ENCODE measurements at places on chromosomes 13 and 19.

GRCh38 chr19:17681505-17682125 is 6.5 kb downstream of the UNC13A start:
- DNase-seq = peak; percentile 1

DNA sequence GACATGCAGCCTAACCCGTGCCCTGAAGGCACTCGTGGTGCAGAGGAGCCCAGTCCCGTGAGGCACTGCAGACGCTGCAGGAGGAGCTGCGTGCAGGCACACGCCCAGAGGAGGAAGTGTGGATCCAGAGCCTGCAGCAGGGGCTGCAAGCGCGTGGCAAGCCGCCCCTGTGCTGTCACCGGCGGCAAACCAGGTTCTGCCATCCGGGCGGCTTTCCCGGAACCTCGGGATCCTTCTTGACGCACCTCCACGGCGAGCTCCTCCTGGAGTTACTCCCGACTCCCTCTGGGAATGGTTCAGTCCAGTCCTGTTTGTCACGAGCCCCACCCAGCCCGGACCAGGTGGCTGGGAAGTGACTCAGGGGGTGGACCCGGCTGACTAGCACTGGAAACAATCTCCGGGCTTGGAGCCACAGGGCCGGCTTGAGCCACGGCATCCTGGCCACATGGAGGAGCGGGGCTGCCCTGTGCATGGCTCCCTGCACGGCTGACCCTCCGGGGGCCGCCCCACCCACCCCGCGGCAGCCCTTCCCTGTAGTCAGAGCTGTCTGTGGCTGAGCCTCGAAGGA is 10.2 kb downstream of the DPP9 start:
- DNase-seq = no peak

DNA sequence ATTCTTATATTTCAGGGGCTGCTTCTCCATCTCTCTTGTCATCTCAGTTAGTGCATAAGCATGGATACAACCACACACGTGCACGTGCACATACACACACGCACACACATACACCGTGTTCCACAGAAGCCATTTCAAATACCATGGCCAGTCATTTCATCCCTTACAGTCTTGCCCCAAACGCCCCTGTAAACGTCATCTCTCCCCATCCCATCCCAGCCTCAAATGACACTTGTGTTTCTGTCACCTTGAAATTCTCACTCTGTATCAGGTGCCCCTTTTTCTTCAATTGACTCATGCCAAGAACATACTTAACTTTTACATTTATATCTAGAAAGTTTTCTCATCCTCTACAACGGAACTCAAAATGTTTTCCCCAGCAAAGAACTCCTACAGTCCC is 220.5 kb downstream of the IRS2 start:
- no peak for DNase-seq

- DNase-seq = no peak
Measured at GRCh38 chr13:33353210-33353609, 67.7 kb upstream of the STARD13 start.

DNA sequence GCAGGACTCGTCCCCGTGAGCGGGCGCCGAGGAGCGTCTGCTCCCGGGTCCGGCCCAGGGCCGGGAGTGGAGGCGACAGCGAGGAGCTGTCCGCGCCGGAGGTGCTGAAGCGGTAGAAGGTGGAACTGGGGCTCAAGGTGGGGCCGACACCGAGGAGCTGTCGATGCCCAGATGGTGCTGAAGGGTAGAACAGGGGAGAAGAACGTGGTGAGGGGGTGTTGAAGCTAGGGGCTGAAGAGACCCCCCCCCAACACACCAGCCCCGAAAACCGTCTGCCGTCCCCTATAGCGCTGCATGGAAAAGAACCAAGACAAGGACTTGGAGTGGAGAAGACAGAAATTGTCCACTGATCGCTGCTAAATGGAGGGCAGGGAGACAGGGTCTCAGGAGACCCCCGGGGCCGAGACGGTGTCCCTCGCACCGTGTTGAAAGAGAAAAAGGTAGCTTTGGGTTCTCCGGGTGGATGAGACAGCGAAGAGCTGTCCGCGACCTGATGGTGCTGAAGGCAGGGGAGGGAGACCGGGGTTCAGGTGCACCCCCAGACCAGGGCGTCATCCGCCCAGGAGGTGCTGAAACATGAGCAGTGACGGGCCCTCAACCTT is 7.1 kb upstream of the PDE4C start:
- peak; percentile 20 for DNase-seq

GRCh38 chr19:57905258-57905657 is 11.1 kb downstream of the ZNF417 start:
- no peak for DNase-seq

- no peak for DNase-seq
Measured at GRCh38 chr19:2235381-2236063, 607 bp downstream of the PLEKHJ1 start.

DNA sequence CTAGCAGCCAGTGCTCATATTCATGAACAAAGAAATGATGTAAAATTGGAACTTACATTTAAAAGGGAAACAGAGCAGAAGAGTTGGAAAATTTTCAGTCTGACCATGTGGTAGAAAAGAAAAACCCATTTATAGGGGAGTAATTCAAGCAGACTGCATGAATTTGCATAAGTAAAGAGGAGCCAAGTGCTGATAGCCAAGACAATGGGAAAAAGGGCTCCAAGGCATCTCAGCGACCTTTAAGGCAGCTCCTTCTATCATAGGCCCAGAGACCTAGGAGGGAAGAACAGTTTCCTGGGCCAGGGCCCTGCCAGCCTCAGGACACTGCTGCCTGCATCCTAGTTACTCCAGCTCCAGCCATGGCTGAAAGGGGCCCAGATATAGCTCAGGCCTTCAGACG is 7.5 kb downstream of the DNAJC3 start:
- no peak for DNase-seq

DNA sequence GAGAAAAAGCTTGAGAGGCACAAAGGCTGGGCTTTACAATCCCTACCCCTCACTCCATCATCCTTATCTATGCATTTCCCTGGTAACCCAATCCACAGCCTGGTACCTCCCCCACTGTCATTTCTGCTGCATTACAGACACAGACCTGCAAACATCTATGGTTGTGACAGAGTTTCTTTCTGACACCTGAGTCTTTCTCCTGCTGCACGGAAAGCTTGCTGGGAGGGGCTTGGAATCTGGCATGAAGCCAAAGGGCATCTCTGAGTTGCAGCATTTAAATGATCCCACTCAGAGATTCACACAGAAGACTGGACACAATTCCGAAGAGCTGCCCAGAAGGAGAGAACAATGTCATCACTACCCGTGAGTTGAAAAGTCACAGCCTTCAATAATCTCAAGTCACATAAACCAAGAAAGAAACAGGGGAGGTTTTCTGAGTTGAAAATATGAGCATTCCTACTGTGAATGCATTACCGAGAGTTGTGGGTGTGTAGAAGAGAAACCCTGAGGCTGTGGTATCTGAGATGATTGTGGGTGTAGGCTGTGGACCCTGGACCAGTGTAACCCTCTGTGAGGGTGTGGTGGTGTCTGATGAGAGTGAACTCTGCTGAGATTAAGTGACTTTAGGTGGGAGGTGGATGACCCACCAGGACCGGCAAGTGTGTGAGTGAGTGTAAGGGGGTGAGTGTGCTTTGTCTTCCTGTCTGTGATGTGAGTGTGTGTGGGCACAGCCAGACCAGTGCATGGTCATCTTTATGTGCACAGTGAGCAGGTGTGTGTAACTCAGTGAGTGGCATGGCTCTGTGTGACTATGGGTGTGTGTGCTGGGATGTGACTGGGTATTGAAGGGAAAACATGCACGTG is at the start of gene LGALS14:
TSS of gene LGALS14 (plus strand) at position 301 of the 864 bp plus-strand sequence. CDS start at position 349, 48 bp downstream.
- no peak for DNase-seq

GRCh38 chr13:82657471-82657870 is 1224.8 kb downstream of the SLITRK1 start:
- DNase-seq = no peak

GRCh38 chr13:53501387-53501786 is 472.8 kb downstream of the OLFM4 start:
- no peak for DNase-seq

- DNase-seq = peak; percentile 35
Measured at GRCh38 chr19:58009666-58010301, 7.2 kb upstream of the ZNF606 start.

- peak; percentile 66 for DNase-seq
Measured at GRCh38 chr19:47428177-47428894, 9.0 kb upstream of the MEIS3 start.

GRCh38 chr13:106234636-106235035 is 300.8 kb downstream of the EFNB2 start:
- DNase-seq = no peak

GRCh38 chr19:16076958-16077611 is 790 bp downstream of the TPM4 start:
- DNase-seq = no peak

DNA sequence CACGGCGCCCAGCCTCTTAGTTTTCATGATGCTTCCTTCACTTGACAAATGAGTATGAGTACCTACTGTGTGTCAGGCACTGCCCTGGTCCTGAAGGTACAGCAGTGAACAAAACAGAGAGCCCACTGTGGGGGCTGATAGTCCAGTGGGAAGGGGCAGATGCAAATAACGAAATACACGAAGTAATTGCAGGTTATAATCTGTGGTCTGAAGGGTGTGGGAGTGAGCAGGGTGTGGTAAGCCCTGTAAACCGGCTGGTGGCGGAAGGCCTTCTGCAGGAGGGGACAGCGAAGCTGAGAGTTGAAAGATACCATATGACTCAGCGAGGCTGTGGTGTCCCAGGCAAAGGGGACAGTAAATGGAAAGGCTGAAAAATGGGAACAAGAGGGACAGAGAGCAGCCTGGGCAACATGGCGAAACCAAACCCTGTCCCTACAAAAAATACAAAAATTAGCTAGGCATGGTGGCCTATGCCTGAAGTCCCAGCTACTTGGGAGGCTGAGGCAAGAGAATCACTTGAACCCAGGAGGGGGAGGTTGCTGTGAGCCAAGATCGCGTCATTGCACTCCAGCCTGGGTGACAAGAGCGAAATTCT is 60.5 kb downstream of the MAP4K1 start:
- DNase-seq = no peak

DNA sequence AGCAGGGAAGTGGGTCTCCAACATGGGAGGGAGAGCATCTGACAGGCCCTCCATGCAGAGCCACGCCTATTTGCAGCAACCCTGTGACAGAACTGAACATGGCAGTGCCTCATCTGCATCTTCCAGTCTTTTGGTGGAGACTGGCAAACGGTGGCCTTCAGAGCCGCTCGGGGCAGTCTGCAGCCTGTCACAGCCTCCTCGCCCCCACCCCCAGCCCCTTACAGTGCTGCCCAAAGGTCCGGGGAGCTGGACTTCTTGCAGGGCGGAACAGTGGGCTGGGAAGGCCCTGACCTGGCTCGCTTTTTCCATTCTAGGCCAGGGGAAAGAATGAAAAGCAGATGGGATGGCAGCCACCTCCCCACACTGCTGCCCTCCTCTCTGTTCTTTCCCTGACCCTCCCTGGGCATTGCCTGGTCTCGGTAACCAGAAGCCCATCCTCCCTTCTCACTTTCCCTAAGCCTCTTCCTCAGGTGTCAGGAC is 2.7 kb downstream of the CALM3 start:
- no peak for DNase-seq

- peak; percentile 61 for DNase-seq
Measured at GRCh38 chr19:41641879-41642485, 15.1 kb upstream of the CEACAM4 start.

DNA sequence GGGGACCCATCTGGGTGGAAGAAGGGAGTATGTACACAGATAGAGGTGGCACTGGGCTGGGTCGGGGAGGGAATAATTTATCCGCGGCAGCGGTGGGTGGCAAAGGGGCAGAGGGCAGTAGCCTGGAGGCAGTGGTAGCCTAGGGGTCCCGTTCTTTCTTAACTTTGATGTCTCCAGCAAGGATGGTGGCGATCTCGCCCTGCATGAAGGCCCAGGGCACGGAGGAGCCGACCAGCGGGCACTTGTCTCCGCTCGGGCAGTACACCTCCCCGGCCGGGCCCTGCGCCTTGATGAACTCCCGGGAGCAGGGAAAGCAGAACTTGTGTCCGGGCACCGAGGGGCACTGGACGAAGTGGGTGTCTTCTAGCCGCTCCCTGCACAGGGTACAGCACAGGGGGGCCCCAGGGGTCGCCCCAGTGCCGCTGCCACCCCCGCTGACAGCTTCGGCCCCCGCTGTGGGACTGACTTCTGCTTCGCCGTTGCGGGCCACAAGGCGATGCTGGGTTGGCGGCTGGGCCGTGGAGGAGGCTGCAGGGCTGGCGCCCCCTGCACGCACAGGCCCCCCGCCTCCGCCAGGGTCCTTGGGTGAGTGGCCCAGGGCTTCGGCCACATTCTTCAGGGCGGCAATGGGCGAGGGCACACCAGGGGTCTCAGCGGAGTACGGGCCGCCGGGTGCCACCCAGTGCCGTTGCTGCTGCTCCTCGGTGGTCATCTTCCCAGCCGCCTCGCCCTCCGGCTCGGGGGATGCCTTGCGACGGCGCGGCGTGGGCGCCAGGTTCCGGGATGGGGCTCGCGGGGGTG is 1.9 kb downstream of the IRF2BP1 start:
- DNase-seq = no peak

GRCh38 chr19:40719414-40719894 is 2.5 kb downstream of the ITPKC start:
- DNase-seq = no peak

DNA sequence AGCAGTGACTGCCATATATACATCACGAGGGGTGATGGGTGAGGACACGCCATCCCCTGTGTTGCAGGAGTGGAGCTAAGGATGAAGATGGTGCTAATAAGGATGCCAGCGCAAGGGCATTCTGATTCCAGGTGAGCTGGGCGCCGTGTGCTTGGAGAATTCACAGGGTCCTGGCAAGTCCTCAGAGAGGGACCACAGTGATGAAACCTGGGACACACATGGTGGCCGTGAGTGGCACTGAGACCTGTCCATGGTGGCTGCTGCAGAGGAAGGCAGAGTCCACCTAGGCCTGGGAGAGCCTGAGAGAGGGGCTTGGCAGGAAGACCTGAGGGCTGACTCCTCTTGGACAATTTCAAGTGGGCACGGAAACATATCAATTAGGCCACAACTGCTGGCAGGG is 65.2 kb downstream of the RFX2 start:
- DNase-seq = no peak

GRCh38 chr13:106565127-106565775 is 2.7 kb downstream of the ARGLU1 start:
- no peak for DNase-seq

DNA sequence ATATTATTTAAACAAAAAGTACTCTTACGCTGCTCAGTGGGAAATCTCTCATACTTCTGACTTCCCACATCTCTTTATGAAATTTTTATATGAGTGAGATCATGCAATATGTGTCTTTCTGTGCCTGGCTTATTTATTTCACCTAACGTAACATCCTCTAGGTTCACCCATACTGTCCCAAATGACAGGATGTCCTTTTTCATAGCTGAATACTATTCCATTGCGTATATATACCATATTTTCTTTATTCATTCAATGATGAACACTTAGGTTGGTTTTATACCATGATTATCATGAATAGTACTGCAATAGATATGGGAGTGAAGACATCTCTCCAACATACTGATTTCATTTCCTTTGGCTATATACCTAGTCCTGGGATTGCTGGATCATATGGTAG is 57.8 kb upstream of the TPP2 start:
- no peak for DNase-seq

DNA sequence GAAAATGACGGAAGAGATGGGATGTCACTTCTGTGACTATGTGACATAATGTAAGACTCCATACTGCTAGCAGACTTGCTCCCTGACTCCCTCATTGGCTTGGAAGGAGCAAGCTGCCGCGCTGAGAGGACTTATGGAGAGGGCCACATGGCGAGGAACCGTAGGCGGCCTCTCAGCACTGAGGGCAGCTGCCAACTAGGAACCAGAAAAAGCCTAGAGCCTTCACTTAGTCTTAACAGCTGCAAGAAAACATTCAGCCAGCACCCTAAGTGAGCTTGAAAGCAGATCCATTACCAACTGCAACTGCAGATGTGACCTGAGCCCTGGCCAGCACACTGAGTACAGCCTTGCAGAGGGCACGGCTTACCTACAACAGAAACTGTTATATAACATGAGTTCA is 33.9 kb downstream of the USP12 start:
- DNase-seq = no peak
